ENCODE measurements at places on chromosomes 3 and 15.

DNA sequence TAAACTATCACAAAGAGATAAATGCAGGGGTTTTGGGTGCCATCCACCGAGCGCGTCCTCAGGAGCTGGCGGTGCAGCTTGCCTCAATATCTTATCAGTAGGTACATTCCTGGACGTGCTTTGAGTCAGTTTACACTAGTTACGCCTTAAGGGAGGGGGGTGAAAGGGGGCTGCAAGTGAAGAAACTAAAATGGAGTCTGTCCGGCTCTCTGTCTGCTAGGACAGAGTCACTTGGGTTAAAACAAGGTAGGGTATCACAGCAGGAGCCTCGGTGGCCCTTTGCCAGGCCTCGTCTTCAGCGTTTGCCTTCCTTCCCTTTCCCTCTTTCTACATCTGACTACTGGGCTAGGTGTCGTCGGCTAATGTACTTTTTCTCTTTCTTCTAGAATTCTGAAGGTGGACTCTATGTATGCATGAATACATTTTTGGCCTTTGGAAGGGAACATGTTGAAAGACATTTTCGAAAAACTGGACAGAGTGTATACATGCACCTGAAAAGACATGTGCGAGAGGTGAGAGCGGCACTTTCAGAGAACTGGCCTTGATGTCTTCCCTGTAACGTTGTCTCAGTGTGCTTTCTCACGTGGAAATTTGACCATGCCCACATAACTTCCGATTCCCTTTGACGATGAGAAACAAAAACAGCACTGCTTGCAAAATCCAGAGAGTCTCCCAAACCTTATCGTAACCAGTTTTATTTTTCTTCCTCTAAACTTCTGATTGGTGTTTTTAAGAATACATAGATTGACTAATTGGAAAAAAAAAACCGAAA, 28.8 kb downstream of the USP13 start:
- no peak for DNase-seq

GRCh38 chr3:66178206-66178605, 42.6 kb upstream of the SLC25A26 start:
- no peak for DNase-seq

DNA sequence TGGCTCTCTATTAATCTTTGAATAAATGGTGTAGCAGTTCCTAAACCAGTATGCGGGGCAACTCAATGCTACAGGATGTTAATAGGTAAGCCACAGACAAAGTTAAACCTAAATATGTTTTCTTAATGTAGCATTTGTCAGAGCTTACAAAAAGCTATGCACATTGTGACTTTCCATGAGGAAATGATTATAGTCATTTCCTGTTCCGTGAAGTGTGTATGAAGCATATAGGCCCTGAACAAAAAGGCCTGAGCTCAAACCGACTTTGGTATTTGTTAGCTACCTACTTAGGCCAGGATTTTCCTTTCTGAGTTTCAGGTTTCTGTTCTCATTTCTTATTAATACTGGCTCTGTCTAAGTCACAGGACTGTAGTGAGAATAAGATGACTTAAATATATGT, 14.2 kb downstream of the ZNF80 start:
- no peak for DNase-seq

GRCh38 chr15:101305820-101306255, 10.8 kb upstream of the SNRPA1 start:
- no peak for DNase-seq

DNA sequence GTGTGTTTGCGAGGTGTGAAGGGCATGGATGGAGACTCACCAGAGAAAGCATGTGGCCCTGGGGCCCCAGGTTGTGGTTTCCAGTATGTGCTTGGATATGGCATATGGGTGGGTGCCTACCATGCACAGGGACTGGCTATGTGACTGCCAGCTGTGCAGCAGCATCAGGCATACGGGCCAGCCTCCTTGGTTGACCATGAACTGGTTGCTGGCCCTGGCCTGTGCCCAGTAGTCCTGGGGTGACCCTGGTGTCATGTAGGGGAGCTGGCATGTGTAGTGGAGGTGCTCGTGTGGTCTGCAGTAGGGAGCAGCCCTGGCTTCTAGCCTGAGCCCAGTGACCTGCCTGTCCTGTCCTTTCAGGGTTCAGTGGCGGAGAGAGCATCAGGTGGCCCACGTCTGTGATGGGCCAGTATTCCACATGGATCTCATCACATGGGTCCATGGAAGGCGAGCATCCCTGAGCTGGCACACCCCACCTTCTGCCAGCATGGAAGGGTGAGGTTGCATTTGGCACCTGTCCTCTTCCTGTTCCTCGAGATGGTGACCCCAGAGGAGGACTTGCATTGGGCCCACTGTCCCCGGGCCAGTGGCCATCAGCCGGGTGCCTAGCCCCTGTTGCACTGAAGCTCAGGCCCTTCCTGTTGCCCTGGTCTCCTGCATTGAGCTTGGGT, 228.9 kb downstream of the SNRPN start:
- no peak for DNase-seq

DNA sequence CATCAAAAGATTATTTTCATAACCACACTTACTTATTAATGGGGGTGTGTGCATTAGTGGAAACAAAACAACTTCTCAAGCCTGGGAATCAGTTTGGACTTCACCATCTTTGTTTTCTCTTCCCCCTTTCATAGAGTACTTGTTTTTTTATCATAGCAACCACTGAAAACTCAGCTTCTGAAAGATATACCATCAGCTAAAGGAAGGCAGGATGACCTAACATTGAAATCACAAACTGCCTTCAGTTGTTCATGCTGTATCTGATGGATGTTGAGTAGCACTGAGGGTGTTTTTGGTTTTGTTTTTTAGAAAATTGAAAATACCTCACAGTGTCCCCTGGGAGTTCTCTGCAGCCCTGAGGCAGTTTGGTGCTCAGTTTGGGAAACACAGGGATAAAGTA, 46.5 kb downstream of the NEK10 start:
- DNase-seq = no peak

DNA sequence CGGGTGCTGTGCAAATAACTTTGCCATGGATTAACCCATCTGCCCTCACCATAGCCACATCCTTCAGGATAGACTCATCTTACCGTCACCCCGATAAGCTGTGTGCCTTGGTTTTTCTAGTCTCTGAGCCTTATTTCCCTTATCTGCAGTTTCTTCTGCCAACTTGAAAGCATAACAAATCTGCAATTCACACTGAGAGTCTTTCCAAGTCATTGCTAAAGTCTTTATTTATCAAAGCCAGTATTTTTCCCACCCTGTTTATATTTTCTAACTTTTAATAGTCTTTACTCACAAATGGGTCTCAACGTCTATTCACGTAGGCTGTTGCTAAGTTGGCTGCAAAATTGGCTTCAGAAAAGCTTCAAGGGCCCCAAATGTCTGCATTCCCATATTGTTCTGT, 61.6 kb upstream of the SUCLG2 start:
- no peak for DNase-seq

- peak; percentile 85 for DNase-seq
These were observed 54.2 kb downstream of the DTWD1 start for GRCh38 chr15:49675041-49675440.

DNA sequence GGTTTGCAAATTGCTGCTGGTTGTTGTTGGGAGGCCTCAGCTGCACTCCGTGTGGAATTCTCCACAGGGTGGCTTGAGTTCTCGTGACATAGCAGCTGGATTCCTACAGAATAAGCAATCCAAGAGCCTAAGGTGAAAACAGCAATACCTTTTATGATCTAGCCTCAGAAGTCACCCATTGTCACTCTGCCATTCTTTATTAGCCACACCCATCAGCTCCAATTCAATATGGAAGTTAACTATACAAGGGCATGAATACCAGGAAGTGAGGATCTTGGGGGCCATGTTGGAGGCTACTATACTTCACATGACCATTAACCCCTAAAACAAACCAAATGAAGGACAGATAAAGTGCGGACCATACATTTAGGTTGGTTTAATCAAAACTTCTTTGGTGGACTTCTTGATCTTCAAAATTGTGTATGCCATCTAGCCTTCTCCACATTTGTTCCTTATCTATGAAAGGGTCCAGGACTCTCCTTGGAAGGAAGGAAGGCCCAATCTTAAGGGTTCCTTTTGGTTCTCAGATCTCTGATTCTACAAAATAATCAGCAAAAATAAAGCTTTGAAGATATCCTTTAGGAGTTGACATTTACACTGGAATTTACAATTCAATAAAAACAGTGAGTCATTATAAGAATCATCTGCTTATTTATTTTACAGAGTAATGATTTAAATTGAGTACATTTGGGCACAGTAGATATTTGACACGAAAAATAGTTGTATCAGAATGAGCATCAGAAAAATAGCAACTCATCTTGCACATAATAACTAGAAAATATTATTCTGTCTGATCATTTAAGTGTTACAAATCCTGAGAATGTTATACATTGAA, 21.5 kb downstream of the CIAO2A start:
- no peak for DNase-seq

DNA sequence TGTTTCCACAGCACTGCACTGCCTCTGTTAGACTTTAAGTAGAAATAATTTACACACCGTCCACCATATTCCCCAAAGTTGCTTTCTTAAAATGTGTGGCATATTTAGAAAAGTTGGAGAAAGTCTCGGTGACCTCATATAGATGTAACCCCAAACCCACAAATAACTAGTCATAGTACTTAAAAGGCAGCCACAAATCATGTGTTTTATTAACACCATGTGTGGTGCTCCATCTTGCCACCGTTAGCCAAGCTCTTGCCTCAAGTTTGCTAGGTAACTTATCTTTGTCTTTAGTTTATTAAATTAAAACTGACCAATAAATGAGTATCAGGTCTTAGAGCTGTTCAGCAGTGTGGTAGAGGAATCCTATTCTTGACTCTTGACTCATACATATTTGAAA, 257.9 kb downstream of the UBE2E2 start:
- no peak for DNase-seq

GRCh38 chr3:189822726-189823125, 191.5 kb downstream of the TP63 start:
- DNase-seq = no peak

GRCh38 chr3:64379221-64379620, 154.0 kb upstream of the PRICKLE2 start:
- DNase-seq = no peak

DNA sequence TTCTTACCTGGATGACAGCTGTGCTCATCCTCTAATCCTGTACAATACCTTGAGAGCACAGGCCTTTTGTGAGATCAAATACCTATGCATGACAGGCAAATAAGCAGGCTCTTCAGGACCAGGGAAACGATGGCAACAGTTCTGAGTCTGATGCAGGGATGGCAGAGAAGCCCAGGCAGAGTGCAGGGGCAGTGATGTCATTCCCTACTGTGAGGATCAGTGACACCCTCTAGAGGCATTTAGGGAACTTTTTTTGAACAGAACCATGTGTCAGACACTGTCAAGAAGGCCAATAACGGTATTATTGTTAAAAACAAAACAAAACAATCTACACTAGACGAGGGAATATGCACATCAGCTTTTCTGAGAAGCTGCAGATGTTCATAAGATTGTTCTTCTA, 314.8 kb upstream of the CTDSPL start:
- no peak for DNase-seq

- no peak for DNase-seq
These were observed 575.8 kb upstream of the TBL1XR1 start for GRCh38 chr3:177772908-177773557.

DNA sequence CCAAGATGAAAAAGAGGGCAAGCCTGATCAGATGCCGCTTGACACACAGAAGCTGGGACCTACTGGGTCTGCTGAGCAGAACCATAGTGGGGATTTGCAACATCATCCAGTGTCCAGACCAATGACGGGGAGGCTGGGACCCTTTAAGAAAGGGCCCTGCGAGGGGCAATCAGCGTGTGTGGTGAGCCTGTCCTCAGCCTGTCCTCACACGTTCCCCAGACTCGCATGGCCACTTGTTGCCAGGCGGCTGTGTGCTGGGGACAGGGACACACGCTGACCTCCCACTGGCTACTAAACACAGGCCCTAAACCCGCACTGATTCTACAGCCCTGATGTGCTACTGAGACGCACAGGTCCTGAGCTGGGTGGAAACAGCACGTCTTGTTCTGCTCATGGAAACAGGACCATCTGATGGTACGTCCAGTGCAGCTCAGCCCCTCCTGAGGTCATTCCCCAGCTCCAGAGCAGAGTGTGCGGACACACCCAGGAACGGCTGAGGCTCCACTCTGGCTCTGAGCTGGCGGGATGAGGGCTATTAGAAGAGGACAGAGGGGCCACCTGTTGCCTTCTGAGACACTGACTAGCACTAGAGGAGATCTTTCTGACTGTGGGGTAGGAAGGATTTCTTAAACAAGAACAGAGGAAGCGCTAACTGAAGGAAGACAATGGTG, 24.4 kb downstream of the PCSK6 start:
- no peak for DNase-seq

DNA sequence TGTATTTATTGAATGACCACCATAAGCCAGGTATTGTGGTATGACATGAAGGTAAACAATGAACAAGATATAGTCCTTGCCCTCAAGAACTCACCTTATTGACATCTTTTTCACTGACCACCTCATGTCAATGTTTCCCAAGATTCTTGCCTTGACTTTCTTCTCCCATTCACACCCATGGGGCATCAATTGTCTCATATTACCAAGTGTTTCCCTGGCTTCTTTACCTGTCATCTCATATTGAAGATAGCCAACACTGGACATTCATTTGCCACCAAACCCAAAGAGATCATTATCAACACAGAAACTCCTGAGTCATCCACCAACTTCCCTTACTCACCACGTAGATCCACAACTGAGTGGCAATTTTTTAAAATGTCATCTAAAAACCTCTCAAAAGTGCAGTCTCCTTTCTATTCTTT, 2.2 kb downstream of the EFHB start:
- no peak for DNase-seq

Data from HS-5 (cell line).